ENCODE measurements at places on chromosomes 16 and 17.

DNA sequence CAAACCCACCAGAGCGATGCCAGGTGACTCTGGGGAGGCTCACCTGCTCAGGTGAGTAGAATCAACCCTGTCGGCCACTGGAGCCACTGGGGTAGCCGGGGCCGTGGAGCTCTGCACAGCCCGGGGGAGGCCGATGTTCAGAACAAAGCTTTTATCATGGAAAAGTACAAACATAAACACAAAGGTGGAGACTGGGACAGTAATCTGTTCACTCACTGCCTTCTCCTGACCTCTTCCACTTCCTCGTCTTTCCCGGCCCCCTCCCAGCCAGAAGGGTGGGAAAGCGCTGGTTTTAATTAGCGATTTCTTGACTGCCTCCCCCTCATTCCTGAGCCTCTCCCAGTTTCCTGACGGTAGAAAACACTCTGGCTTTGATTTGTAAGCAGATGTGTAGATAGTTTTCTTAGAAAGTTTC lies 9.8 kb upstream of the TEX19 start:
- peak; percentile 59 for DNase-seq

DNA sequence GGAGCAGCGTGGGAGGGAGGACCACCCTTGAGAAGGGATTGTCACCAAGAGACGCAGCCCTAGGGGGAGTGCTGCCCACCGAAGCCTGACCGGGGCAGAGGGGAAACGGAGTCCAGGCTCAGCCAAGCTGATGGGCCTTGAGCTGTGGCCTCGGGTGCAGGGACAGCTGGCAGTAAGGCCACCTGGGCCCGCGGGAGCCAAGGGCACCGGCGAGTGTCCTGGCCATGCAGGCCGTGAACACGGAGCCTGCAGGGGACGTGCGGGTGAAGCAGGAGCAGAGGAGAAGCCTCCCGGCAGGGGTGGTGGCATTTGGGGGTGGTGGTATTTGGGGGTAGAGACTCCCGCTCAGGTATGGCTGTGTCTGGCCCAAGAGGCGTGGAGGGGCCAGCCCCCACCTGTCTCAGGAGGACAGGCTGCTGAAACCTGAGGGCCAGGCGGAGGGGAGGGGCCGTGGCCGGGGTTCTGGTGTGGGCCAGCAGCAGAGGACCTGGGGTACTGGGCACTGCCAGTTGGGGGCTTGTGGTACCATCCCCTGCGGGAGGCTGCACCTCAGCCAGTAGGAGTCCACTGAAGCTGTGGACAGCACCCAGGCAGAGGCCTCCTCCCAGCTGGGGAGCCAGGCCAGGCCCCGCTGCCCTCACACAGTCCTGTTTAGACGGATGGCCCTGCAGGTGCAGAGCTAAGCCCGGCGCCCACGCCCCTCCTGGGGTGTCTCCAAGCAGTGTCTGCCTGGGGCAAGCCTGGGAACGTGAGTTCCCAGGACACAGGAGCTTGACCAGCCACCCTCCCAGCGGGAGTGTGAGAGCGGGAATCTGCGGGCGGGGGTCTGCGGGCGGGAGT lies 4.5 kb downstream of the GNPTG start:
- DNase-seq: no peak

GRCh38 chr17:39156491-39156890 lies 5.1 kb upstream of the PLXDC1 start:
- no peak for DNase-seq

- no peak for DNase-seq
Measured at GRCh38 chr17:81234940-81235821, 3.7 kb downstream of the TEPSIN start.

GRCh38 chr17:40342504-40343218 lies 21.9 kb downstream of the GJD3 start:
- peak; percentile 45 for DNase-seq

- DNase-seq: no peak
Measured at GRCh38 chr16:16137110-16137509, 86.2 kb downstream of the ABCC6 start.

GRCh38 chr16:72847187-72848027 lies 200.5 kb downstream of the ZFHX3 start:
- DNase-seq: no peak

GRCh38 chr17:35761601-35762000 lies 914 bp downstream of the C17orf50 start:
- no peak for DNase-seq

DNA sequence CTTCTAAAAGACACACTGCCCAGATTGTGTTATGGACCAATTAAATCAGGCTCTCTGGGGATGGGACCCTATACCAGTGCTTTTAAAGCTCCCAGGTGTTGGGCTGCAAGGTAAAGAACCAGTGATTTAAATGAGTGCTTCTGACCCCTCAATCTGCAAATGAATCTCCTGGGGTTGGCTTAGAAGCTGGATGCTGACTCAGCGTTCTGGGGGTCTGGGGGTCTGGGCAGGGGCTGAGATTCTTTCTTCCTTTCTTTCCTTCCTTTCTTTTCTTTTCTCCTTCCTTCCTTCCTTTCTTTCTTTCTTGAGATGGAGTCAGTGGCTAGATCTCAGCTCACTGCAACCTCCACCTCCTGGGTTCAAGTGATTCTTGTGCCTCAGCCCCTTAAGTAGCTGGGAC lies 2.0 kb upstream of the TVP23A start:
- DNase-seq: no peak

GRCh38 chr16:58366247-58367031 lies 25.8 kb upstream of the GINS3 start:
- DNase-seq: no peak

GRCh38 chr16:52497067-52497816 lies 49.7 kb downstream of the TOX3 start:
- DNase-seq: peak; percentile 25

DNA sequence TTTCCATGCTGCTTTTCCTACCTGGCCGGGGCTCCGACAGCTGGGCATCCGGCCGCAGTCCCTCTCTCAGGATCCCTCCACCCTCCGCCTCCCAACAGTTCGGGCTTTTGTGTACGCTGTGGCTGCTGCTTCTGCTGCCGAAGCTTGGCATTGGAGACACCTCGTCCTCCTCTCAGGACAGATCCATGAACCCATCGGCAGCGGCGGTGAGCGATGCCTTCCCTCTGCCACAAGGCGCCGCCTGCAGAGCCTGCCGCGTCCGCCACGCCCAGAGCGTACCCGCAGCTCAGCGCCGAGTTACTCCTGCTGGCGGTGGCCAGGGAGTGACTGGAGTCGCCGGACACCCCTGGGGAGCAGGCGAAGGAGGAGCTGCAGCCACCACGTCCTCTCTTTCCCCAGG lies 2032.8 kb downstream of the TP53TG3F start:
- no peak for DNase-seq

DNA sequence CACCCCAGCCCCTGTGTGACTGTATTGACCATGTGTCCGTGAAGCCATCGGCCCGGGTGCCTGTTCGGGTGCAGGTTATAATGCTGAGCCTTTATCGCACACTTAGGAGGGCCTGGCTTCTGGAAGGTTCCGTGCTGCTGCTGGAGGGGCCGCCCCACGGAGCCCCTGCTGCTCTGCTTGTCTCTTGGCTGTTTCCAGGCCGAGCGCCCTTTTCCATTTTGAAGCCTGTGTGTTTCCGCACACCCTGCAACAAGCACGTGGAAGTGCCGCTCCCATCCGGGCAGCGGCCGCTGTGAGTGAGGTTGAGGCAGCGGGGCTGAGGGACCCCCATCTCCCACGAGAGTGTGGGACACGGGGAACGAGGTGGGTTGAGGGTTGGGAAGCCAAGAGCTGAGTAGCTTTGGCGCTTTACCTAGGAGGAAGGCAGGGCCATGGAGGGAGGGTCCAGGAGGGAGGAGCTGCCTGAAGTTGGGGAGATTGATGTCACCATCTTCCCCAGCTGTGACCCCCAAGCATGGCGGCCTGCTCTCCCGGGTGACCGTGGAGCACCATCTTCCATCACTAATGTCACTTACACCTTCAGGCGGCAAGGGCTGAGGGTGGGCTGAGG lies 200.1 kb upstream of the GSE1 start:
- no peak for DNase-seq

DNA sequence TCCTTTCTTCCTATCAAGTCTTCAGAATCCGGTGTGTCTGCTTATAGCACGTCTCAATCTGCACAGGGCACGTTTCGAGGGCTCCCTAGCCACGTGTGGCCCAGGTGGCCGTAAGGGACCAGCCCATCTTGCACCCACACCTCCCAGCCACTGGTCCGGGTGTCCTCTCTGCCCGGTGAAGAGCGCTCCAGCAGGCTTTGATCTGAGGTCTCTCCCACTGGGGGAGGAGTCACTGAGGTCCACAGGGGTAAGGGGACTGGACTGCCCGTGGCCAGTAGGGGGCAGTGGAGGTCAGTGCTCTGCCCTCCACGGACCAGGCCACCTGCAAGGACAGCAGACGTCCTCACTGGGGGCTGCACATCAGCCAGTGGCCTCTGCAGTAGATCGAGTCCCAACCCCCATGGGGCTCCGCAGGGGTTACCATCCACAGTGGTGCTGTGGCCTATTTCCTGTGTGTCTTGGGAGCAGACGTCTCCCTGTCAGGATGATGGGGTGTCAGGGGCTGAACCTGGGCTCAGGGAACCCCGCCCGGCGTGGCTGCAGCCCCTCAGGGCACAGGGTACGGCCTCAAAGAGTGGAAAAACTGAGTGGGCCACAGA lies 204.1 kb upstream of the CIBAR2 start:
- no peak for DNase-seq

DNA sequence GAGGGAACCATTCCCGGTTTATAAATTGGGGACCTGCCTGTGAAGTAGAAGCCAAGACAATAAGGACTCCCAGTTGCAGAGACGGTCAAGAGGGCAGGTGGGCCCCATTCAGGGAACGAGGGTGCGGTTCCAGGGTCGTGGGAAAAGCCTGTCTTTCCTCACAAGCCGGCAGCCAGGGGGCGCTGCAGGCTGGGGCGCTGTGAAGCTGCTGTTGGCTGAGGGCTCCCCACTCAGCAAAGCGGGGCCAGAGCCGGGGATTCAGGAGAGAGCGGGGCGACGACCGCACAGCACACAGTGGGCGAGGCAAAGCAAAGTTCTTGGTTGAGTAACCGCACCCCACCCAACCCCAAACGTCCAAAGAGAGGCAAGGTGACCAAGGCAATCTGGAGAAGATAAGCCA lies 24.9 kb downstream of the CDRT15 start:
- no peak for DNase-seq

DNA sequence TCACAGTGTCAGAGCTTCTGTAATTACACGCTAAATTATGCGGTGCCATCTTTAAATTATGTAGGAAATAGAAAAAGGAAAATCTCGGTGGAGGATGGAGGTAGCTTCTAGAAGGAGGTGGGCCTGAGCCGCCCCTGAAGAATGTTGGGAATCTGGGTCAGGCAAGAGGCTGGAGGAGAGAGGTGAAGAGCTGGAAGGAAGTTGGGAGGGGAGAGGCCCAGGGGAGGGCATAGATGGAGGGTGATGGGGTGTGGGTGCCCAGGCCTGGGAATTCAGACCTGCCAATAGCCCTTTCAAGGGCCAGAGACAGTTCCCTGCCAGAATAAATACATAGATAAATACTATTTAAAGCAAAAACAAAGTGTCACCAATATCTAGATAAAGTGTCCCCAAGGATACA lies 415.0 kb upstream of the HSBP1 start:
- no peak for DNase-seq

GRCh38 chr17:22703204-22703603 lies 1010.9 kb downstream of the KCNJ18 start:
- DNase-seq: no peak

GRCh38 chr17:34610506-34610905 lies 31.1 kb downstream of the TMEM132E start:
- no peak for DNase-seq

DNA sequence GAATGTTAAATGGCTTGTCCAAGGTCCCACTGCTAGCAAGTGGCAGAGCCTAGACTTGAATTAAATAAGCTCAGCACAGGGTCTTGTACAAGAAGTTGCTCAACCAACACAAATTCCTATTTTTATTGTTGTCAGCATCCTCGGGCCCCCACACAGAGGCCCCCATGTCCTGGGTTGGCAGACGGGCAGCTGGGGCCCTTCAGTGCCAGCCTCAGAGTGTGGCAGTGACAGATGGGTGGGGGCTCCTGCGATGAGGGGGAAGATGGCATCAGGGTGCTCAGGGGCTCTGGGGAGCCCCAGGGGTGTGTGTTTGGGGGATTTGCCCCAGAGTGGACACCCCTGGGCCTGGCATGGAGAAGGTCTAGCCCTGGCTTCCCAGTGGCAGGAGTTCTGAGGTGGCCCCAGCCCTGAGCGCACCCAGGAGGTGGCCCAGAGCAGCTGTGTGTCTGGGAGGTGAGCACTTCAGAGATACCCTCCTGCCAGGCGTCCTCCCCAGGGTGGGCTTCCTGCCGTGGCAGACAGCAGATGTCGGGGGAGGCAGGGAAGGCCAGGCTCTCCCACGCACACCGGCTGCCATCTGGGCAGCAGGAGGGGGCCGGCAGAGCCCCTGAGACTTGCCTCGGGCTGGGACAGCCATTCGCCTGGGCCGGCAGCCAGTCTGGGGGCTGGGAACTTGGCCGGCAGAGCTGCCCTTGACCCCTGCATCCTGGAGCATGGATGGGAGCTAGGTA lies 150.8 kb downstream of the C16orf78 start:
- DNase-seq: no peak

GRCh38 chr17:20095336-20096080 lies 86.3 kb downstream of the SPECC1 start:
- DNase-seq: peak; percentile 86

- DNase-seq: no peak
Measured at GRCh38 chr17:53100126-53100525, 722.6 kb upstream of the KIF2B start.

DNA sequence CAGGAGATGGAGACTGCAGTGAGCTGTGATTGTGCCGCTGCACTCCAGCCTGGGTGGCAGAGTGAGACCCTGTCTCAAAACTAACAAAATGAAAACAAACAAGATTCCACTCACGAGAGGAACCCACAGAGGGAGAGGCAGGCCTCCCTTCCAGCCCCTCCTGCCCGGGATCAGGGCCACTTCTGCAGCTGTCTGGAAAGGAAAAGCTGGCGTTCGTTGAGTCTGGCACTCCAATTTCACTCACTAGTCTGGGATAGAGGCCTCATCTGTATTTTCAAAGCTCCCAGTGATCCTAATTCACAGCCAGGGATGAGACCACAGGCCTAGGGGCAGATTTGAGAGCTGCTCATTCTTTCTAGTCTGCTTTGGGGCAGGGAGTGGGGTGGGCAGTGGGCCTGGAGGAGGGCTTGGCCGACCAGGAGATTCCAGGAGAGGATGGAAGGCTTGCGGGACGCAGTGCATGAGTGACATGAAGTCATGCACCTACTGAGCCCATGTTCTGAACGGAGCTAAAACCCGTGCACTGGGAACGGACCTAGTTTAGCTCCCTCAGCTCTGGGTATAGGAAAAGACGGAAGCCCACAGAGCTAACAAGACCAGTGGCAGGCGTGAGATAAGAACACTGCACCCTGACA lies 54.0 kb downstream of the COTL1 start:
- DNase-seq: peak; percentile 85

DNA sequence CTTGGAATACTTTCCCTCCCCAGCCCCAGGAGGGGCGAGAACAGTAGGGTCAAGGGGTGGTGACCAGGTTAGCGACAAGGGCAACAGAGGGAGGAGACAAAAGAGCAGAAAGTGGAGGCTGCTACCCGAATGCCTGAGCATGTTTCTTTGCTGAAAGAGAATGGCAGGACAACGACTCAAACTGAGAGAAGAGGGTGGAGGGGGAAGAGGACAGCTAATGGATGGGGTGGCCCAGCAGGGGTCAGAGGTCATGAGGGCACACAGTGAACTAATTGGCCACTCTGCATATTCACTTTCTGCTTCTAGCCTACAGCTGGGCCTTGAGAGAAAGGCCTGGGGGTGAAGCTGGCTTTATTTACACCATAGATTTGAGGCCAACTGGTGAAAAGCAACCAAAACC lies 19.1 kb upstream of the DDX52 start:
- no peak for DNase-seq

GRCh38 chr16:48637039-48637438 lies 27.1 kb upstream of the N4BP1 start:
- no peak for DNase-seq

Data from femur (tissue), 1 donor.